Nucleus accumbens (tissue), 56 donors: ENCODE measurements at places on chromosomes 12 and 14.

DNA sequence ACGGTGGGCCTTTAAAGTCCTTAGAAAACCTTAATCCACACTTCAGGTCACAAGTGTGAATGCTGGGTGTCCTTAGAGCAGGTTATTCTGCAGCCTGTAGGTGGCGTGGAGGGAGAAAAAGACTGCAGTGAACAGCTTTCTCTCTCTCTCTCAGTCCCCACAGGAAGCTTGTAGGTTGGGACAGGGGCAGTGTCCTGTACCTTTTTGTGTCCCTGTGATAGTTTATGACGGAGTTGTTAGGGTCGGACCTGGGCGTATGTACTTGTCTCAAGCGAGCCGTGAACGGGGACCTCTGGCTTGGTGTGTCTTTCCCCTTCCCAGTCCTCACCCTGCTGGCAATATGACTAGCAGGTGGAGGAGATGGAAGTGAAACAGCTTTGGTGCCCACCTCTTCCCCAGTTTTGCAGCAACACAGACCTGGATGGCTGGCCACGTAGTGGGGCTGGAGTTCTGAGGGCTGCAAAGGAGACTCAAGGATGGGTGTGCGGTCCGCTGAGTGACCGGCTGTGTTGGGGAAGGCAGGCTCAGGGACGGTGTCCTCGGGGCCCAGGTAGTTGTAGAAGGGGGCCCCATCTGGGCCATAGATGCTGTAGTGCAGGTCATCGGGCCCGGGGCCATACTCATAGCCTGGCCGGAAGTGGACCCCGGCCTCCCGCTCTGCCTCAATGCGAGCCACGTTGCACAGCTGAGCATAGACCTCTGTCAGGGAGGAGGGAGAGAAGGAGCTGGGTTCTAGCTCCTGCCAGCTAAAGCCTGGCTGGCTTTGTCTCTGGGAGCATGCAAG is 8.9 kb downstream of the ISCA2 start:
- DNase-seq = no peak

DNA sequence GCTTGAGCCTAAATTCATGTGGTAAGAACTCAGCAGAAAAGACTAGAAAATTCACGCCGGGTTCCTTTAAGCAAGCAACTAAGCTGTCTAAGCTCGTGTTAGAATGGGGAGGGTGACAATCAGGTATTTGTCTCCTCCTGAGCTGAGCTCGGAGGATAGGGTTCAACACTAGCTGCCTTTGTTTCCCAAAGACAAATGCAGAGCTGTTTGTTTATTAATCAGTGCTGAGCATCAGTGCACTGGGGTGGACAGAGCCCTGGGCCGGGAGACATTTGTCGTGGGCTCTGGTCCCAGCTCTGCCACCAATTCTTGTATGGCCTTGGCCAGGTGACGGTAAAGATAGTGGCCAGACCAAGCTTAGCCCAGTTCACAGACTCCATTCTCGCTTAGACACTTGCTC is 43.7 kb downstream of the DEGS2 start:
- peak; percentile 38 for DNase-seq

DNA sequence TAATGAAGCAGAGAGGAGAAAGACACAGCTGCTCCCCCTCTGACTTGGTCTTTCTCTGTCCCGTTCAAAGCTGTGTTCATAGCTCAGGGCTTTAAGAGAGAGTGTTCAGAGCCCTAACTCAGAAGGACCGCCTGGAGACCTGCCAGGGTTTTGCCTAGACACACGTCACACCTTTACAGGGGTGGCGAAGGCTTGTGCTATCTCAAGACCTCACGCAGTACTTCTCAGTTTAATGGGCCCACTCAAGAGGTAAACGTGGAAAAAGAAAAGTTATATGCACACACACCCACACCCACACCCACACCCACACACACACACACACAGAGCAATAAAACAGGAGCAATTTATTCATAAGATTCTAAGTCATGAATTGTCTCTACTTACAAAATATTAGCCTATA is 374.3 kb downstream of the C12orf75 start:
- DNase-seq = no peak

- DNase-seq = no peak
These were observed 64.2 kb downstream of the LLPH start for GRCh38 chr12:66066137-66066928.

GRCh38 chr12:3542911-3543310 is 51.9 kb downstream of the PRMT8 start:
- DNase-seq = no peak

GRCh38 chr12:3110578-3110977 is 33.4 kb downstream of the TSPAN9 start:
- no peak for DNase-seq

GRCh38 chr12:108565976-108566375 is 3.6 kb downstream of the ISCU start:
- no peak for DNase-seq

GRCh38 chr14:103949131-103949790 is 6.9 kb upstream of the RD3L start:
- no peak for DNase-seq

DNA sequence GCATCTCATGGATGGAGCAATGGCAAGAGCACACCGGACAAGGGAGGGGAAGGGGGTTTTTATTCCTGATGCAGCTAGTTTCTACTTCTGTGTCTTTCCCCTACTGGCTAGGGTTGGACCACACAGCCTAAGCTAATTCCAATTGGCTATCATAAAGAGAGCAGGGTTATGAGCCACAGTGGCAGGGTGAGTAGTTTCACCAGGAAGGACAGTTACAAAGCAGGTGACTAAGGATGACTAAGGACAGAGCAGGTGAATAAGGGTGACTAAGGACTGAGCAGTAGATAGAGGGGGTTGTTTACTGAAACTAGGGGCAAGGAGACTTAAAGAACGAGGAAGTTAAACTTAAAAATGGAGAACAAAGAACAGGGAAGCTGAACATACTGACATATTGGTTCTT is 321.4 kb upstream of the SEL1L start:
- DNase-seq = no peak

DNA sequence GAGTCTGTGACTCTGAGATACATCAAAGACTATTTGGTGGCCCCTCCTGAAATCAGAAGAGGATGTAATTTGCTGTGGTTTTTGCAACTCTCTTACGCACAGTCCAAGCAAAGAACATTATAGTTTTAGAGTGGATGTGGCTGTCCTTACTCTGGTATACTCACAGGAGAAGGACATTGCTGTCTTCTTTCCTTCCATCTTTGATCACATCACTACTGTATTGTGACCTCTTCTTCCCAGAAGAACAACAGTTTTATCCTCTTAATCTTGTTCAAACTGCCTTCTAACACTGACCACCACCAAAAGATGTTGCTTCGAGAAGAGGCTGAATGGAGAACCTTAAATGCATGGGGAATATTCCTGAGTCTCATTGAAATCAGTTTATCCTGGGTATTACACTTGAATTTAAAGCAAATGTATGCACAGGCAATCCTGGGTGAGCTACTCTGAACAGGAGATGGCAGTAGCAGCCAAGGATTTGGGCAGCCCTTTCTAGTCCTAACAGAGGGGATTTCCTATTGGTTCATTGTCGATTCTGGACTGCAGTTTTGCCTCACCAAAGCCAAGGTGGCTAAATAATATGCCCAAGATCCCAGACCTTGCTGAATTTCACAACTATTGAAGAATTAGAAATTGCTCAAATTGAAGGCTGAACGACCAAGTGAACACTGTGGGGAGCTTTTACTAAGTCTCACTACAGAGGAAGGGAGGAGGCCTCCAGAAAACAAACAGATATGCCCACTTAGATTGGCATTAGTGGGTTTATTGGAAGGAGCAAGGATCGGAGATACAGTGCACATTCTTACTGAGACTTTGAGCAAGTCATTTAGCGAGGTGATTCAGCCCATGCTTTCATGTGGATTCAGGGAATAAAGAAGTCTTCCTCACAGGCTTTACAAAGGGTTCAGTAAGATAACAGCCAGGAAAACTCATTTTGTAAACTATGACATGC is 282.8 kb downstream of the PAWR start:
- DNase-seq = no peak

GRCh38 chr12:121263206-121263935 is 33.1 kb downstream of the CAMKK2 start:
- no peak for DNase-seq

DNA sequence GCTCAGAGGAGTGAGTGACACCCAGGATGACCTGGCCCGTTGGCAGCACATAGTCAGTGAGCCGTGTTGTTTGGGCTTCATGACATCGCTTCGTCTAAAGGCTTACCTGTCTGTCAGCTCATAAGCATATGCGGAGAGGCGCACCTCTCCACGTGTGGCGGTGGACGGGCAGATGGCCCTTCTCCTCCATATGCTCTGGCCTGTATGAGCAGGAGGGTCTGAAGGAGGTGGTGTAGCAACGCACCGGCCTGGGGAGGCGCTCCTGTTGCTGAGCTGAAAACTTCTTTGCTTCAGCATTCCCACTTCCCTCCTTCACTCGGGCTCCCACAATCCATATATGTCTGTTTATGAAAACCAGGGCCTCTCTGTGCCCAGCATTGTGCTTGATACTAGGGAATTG is 186.1 kb downstream of the TSPAN9 start:
- no peak for DNase-seq

- DNase-seq = no peak
These were observed 37.2 kb downstream of the TIMELESS start for GRCh38 chr12:56411781-56412639.

DNA sequence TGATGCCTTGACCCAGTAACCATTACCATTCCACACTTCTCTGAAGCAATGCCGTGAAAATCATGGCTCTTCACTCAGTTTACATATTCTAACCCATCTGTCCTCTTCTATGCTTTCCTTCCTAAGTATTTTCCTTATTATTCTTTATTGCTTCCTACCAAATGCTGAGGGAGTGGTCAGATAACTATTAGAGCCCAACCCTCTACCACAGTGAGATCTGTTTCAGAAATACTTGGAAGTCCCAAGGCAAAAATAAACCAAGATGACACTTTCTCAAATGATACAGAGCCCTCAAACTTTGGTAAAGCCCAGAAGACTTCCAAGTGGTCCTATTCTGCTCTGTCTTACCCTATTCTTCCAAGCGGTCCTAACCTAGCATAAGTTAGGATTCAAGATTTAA is 68.0 kb downstream of the MED13L start:
- no peak for DNase-seq

DNA sequence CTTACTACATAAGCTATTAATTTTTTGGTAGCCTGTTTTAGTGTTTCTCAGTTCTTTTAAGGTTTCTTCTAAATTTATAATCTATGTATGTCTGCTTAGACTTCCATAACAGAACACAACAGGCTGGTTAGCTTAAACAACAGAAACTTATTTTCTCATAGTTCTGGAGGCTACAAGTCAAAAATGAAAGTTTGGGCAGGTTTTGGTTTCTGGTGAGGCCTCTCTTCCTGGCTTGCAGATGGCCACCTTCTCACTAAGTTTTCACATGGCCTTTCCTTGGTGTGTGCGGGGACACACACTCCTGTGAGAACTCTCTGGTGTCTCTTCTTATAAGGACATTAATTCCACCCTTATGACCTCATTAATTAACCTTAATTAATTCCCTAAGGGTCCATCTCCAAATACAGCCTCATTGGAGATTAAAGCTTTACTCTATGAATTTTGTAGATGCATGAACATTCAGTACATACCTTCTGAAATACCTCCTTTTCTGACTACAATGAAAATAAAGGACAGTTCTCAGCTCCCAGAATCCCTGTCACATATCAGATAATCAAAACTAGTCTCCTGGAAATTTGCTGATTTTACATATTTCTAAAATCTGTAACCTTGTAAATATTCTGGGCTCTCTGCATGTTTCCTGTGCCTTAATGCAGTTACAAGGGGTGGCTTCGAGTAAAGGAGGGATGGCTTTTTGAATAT is 23.2 kb upstream of the BMAL2 start:
- DNase-seq = no peak

GRCh38 chr14:103372552-103373304 is 12.5 kb upstream of the MARK3 start:
- DNase-seq = no peak

GRCh38 chr12:99670635-99671034 is 23.1 kb downstream of the GARIN6 start:
- DNase-seq = no peak

DNA sequence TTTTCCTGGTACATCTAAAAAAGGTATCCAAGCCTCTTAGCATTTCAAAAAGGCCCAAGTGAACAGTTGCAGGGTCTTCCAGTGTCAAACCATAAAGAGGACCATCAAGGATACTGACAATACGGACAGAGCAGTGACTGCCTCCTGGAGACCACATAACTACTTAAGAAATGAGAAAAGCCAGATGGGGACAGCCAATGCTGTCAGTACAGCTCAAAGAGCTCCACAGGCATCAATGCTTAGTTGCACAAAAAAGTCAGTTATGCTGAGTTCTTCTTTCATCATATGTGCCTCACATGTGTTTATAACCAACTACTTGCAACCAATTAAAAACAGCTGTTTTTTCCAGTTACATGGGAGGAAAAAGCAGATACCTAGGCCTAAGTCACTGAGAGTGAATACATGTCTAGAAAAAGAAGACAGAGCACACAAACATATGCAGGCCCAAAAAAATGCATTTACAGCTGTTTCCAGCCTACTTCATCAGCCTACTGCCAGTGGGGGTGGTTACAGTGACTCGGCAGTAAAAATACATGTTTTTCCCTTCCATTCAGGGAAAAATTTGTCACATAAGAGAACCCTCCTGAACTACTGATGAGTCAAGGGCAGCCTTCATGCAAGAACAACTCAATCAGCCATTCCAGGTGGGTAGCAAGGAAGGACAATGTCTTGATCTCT is 84.0 kb downstream of the DCAF5 start:
- DNase-seq = peak; percentile 11

- no peak for DNase-seq
These were observed 110.7 kb downstream of the WIF1 start for GRCh38 chr12:65010437-65010836.
